Stimulated activated CD4-positive, alpha-beta T cell treated with anti-CD3 and anti-CD28 coated beads, Interleukin-4, amount 100 ng/mL, for 4 hours (primary cell): ENCODE measurements at places on chromosomes 2 and 18.

- no peak for DNase-seq
These were observed 149.3 kb upstream of the ALPP start for GRCh38 chr2:232228971-232229894.

DNA sequence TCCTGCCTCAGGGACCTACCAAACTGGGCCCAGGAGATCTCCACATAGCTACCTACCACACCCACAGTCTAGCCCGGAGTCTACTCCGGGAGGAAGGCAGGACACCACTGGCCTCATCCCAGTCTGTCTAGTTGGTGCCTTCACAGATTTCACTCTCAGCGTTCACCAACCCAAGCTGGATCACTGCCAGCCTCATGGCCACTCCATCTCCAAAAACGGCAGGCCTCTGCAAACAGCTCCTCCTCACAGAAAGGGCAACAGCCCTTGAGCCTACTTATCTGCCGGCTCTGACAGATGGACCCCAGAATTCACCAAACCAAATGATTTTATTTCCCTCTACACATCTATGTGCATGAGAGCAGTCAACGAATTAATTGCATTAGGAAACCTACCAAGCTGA, 61.3 kb downstream of the NCKAP5 start:
- no peak for DNase-seq

DNA sequence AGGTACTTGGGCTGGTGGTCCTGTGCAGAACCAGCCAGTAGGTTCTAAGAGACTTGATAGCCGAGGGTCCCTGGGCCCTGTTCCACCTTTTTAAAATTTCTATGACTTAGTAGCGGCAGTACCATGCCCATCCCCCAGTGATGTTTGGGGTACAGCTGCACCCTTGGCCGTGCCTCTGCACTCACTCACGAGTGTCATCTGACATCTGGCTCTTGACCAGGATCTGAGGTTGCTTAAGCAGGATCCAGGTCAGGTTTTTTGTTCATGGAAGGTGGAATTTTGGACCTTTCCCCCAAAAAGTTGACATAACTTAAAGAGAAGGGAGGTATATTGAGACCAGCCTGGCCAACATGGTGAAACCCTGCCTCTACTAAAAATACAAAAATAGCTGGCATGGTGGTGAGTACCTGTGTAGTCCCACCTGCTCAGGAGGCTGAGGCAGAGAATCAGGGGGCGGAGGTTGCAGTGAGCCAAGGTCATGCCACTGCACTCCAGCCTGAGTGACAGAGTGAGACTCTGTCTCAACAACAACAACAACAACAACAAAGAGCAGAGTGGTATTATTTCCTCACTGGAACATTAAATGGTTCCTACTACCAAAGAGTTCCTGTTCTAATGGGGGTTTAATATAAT, 163.6 kb downstream of the NEDD4L start:
- no peak for DNase-seq

DNA sequence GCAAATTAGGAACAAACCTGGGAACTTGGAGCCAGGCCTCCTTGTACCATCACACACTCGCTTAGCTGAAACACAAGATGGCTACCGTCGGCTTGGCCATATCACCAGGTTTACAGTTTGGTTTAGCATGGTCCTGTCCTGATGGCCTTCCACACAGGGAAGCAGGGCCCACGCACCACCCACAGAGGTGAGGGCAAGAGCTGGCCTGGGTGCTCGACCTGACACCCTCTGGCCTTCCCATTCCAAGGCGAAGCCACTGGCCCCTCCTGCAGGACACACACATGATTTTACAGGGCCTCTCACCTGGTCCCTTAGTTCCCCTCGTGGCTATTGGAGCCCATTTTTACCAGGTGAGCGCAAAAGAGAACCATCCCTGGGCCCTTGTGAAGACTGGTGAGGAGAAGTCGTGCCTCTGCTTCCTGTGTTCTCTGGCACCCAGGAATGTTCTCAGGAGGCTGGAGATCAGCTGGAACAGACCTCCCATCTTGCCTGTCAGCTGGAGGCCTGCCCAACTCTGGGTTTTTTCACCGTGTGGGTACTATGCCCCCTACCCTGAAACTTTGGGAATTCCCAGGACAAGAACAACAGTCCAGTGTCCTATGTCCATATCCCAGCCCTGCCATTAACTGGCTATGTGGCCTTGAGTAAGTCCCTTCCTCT, 53.0 kb upstream of the FOSL2 start:
- no peak for DNase-seq

DNA sequence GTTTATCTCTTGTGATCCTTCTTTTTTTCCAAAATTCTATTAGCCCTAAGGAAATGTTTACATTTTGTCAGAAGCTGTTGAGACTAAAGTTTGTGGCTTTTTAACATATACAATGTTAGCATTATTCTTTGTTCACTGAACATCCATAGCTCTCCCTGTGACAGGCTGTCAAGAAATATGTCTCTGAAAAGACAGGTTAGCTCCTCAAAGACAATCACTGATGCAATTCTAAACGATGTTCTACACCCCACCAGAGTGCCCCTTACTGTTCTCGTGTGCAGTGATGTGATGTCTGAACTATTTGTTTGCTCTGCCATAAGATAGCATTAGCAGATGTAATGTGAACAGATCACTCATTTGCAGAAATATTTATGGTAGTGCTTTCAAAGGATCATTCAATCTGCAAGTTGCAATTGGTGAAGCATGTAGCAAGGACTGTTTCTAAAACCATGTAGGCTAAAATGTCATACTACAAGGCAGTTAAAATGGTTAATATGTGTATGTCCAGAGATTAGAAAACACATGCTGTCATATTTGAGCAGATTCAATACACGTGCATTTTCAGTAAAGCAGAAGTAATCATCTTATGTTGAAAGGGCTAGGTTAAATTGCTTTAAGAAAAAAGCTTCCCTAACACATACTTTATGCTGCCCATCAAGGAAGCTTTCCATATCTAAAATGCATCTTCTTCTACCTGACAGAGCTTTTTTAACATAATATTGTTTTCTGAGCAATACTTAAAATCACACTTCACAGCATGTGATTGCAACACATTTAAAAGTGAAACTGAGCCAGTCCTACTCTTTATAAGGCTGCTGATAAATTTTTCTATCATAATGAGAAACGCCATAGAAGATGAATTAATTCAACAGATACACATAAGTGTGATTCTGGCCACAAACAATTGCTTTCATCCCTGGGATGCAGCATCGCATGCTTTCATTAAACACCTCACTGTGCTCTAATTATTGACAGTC, 285.7 kb upstream of the UBE2E3 start:
- DNase-seq, result no peak

DNA sequence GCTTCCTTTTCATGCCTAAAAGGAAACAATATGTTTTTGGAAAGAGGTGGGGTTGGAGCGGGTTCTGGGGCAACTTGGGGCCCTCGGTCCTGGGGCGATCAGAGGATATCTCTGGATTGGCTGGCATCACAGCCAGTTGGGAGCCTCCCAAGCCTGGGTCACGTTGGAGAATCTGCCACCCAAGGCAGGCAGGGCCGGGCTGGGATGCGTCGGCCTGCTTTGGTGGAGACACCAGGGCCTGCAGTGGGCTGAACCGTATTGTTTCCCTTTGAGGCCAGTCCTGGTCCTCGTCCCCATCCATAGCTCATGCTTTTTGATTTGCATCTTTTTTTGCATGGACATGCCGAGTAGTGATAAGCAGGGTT, 235.8 kb downstream of the ATAD2B start:
- no peak for DNase-seq

GRCh38 chr2:53939656-53940055, 31.1 kb downstream of the PSME4 start:
- no peak for DNase-seq

GRCh38 chr18:67467188-67467587, 49.3 kb downstream of the DSEL start:
- DNase-seq, result no peak

DNA sequence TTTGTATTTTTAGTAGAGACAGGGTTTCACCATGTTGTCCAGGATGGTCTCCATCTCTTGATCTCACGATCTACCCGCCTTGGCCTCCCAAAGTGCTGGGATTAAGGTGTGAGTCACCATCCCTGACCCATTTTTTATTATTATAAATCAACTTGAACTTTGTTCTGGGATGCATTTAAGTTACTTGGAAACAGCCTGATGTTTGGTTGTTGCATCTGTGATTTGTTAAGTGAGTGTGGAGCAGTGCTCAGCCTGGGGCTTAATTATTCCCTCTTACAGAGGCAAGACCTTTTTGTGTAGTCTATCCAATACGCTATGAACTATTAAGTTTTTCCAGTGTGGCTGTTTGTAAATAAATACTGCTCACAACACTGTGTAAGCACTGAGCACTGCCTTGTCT, 32.6 kb downstream of the MTA3 start:
- no peak for DNase-seq

GRCh38 chr2:169683425-169684134, 10.6 kb downstream of the CFAP210 start:
- no peak for DNase-seq

GRCh38 chr2:8525582-8526402, 156.1 kb upstream of the ID2 start:
- DNase-seq, result no peak

DNA sequence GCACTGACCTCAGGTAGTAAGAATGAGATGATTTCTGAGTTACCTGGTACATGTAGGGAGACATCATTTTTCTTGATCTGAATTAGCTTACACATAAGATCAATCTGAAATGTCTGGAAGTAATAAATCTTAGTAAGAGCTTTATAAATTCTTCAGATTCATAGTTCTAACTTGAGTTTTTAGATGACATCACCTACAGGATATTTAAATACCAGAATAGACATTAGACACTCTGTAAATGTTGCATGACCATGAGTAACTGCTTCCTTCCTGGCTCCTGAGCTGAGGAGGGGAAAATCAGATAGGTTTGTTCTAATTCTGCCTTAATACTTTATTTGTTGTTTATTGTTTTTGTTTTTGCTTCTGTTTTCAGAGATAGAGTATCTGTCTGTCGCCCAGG, 181.8 kb downstream of the PHLPP1 start:
- no peak for DNase-seq

DNA sequence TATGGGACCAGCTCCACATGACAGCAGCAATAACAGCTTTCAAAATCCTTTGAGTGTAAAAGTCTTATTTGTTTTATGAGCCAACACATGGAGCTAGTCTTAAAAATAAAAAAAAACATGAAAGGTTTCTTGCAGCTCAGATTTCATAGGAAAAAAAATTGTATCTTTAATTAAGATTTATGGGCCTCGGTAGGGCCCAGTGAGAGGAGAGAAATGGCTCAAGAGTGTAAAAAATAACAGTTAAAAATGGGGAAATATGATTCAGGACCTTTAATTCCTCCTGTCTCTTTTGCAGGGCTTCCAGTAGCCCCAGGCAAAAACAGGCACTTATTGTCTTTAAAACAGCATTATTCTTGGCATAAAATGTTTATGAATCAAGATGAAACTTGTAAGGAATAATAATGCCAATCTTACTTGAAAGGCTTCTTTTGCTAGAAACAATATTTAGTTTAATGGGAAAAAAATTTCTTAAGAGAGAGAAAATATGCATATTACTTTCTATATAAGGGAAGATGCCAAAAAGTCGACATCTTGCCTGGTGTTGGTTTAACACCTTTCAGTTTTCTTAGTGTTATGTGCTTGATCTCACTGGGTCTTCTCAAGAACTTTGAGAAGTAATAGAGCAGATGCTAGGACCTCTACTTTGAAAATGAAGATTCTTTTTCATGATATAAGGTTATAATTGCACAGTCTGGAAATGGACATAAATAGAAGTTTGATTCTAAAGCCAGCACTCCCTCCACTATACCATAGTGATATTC, 71.3 kb upstream of the SETBP1 start:
- DNase-seq, result no peak
